ENCODE measurements at places on chromosomes 6 and 20.
A peak's percentile ranks its signal among the peaks of the same experiment; 100 is the strongest.

DNA sequence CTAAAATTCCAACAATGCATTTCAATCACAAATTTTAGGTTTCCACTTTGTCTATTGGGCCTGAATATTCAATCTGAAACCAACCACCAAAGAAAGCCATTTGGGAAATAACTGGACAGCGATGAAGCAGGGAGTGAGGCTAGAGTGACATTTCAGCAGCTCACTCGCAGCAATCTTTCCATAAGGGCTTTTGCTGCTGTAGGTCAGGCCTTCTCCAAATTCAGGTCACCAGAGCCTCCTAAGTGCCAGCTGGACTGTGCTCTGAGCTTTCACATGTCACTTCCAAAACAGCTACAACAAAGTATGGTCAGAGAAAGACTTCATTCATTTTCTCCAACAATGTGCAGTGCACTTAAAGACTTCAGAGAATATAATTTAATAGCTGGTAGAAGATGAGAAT is 194.8 kb downstream of the FRK start:
- DNase-seq, result no peak

- no peak for DNase-seq
Observed at GRCh38 chr20:16563066-16563806, 10.0 kb downstream of the KIF16B start.

GRCh38 chr6:65671922-65672321 is 35.1 kb downstream of the EYS start:
- DNase-seq, result no peak

- no peak for DNase-seq
Observed at GRCh38 chr20:33059741-33060390, 6.2 kb downstream of the BPIFB3 start.

- DNase-seq, result no peak
Observed at GRCh38 chr6:166422201-166422940, 39.6 kb upstream of the MPC1 start.

DNA sequence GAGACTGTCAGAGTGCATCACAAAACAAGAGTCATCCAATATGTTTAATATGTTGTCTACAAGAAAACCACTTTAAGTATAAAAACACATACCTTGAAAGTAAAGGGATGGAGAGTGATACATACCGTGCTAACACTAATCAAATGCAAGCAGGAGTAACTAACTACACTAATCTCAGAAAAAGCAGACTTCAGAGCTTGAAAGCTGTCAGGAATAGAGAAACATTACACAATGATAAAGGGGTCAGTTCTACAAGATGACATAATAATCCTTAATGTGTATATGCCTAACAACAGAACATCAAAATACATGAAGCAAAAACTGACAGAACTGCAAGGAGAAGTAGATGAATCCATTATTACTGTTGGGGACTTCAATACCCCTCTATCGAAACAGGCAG is 59.7 kb upstream of the SMIM29 start:
- no peak for DNase-seq

DNA sequence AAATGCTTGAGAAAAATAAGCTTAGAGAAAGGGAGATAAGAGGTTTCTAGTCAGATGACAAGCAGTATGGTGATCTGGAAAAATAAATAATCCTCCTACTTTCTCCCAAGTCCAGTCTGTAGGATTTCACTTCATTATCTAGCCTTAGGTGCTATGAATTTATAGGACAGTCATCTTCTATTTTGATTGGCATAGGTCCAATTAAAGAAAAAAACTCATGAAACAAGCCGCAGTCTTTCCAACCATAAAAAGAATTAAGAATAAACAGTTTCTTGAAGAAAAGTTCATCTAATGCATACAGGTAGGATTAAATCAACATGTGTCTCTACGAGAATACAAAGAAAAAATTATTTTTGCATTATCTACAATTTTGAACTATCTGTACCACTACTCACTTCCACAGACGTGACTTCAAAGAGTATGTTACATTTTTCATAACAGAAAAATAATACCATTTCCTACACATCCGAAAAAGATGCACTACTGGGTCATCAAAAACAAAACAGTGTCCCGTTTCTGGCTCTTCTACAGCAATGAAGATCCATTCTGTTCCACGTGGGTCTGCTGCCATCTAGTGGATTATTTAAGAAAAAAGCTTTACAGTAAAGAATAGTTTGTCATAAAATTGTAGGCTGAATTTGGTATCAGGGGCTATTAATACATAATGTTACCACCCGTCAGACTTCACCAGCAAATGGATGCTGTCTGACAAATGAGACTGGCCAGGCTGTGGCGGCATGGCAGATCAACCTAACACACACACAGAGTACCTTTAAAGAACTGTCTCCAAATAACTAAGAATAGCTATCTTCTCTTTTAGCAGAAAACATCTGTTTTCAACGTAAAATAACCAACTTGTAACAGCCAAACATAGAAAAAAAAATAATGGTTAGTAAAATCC is 28.9 kb downstream of the STX7 start:
- peak; percentile 57 for DNase-seq

- DNase-seq, result no peak
Observed at GRCh38 chr6:43219814-43220213, 9.5 kb downstream of the DNPH1 start.

DNA sequence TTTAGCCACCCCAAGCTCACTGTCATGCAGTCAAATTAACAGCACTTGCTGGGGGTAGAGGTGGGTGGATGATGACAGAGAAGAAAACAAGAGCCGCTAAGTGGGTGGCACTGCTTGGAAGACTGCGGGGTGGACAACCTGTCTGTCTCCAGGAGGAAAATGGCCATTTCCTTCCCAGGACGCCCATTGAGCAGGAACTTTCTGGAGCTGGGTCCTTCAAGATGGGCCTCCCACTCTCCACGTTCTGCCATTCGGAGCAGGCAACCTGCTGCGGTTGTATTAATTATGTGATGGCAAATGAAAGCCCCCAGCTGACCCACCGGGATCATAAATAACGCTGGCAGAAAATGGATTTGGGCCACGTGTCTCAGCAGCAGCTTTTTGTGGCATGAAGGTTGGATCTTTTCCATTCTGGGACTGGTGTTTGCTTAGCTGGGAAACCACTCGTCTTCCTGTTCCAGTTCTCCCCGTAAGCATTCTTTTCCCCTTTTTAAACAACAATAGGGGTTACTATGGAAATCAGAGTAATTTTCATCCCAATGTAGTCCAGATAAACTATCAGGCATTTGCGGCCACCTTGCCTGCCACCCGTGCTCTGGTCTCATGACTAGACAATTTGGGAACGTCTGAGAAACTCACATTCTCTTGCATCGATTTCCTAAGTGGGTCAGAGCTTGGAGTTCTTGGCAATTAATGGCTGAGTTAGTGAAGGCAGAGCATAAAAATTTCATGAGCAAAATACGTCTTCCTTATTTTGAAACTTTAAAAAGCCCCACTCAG is 215.5 kb downstream of the ANKRD60 start:
- no peak for DNase-seq

DNA sequence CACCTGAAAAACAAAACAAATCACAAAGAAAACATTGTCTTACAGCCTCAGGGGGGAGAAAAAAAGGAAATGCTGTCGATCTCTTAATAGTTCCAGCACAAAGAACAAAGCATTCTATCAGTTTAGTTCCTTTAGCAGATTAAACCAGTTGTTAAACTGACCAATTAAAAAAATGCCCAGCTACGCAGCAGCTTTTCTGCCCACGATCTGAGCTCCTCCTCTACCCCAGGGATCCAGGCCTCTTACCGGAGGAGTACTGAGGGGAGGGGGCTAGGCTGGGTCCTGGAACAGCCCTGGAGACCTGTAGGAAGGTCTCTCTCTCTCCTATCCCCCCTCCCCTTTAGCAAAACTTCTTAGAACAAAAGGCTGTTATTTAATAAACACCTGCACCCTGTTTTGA is 13.4 kb downstream of the PTK7 start:
- DNase-seq, result no peak

DNA sequence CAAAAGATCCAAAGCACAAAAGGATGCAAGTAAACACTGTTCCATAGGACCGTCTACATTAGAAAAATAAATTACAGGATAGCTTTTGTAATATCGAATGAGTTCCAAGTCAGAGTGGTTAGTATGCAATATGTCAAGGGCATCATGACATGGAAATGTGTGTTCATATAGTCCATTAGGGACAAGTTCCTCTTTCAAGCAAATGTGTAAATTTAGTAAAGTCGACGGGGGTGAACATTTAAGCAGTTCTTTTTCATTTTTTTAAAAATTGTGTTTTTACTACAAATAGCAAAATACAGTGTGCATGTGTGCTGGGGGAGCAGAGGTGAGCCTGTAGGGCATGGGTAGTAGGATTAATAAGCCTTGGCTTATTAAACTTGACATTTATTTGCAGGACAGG is 359.0 kb downstream of the ESR1 start:
- DNase-seq, result no peak

- DNase-seq, result no peak
Observed at GRCh38 chr6:104486035-104486434, 373.7 kb downstream of the HACE1 start.

- no peak for DNase-seq
Observed at GRCh38 chr6:78629154-78629721, 238.1 kb upstream of the IRAK1BP1 start.

GRCh38 chr20:36497856-36498255 is 43.5 kb upstream of the MYL9 start:
- no peak for DNase-seq

DNA sequence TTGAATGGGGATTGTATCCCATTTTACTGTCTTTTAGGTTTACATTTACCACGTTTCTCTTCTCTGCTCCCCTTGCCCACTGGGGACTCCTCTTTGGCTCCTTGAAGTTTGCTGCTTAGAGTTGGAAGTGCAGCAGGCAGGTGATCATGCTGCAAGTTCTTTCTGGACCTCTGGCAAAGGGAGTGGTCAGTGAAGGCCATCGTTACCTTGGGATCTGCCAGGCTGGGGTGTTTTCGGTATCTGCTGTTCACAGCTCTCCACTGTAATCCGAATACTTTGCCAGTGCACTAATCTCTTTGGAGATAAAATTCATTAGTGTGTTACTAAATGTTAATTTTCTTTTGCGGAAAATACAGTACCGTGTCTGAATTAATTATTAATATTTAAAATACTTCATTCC is 9.1 kb upstream of the EFCAB8 start:
- DNase-seq, result no peak

GRCh38 chr6:120671519-120671918 is 662.8 kb downstream of the TBC1D32 start:
- no peak for DNase-seq

GRCh38 chr6:158270389-158271127 is 41.7 kb upstream of the TULP4 start:
- peak; percentile 6 for DNase-seq

- DNase-seq, result no peak
Observed at GRCh38 chr6:13402711-13403110, 74.4 kb upstream of the TBC1D7 start.

- no peak for DNase-seq
Observed at GRCh38 chr6:163327921-163328320, 86.6 kb upstream of the QKI start.

- no peak for DNase-seq
Observed at GRCh38 chr6:32182555-32182981, 1.5 kb downstream of the AGER start.

DNA sequence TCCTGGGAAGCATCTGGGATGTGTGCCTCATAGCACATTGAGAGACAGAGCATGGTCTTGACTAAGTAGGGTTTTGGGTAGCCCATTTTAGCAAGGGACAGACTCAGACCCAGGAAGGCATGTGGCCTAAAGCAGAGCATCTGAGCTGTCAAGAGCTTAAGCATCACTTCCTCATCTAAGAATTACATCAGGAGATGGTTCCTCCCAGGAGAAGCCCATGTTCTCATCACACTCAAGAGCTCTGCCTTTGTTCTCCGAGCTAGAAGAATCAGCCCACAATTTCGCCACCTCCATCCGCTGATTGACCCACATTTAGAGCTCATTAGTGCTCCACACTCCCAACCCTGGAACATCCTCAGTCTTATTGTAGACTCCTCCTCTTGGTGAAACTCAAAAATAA is 68.3 kb downstream of the NPEPL1 start:
- DNase-seq, result no peak

DNA sequence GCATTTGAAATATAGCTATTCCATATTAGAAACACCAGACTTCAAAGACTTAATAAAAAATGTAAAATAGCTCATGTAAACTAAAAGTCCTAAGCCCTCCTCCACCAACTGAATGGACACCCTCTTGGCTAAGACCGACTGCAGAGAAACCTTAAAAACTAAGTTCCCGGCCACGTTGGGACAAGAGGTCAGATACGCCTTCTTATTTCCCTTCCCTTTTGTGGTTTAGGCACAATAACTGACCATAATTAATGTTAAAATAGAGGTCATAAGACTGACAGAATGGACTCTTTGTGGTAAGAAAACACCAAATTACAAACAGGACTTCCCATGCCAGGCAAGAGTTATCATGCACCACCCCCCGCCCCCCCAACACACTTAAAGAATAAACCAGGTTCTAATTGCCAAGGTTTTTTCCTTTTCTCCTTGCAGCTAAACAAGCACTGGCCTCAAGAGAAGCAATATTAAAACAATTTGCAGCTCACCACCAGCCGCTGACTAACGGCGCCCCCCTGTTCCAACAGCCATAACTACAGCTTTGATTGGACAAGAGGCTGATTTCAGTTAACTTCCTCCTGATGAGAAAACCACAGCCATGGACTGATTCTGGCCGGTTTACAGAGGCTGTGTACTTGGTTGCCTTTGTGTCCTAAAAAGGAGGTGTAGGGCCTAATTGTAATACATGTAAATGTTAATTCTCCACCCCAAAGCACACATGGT is 10.7 kb upstream of the LAMP5 start:
- no peak for DNase-seq

DNA sequence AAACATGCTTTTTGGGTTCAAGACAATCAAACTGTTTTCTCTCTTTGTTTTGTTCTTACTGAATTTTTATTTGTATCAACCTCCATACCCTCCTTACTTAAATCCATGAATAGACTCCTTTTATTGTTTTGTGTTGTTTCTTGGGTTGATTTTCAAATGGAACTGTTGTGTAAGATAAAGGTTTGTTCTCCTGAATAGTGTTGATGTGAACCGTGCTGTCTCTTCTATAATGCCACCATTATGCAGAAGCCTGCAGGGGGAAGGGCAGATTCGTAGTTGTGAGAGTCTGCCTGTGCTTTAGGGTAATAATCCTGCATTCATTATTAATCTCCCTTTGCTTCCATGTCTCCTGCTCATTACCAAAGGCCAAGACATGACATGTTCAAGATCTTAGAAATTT is 105.9 kb downstream of the CDKAL1 start:
- DNase-seq, result no peak

DNA sequence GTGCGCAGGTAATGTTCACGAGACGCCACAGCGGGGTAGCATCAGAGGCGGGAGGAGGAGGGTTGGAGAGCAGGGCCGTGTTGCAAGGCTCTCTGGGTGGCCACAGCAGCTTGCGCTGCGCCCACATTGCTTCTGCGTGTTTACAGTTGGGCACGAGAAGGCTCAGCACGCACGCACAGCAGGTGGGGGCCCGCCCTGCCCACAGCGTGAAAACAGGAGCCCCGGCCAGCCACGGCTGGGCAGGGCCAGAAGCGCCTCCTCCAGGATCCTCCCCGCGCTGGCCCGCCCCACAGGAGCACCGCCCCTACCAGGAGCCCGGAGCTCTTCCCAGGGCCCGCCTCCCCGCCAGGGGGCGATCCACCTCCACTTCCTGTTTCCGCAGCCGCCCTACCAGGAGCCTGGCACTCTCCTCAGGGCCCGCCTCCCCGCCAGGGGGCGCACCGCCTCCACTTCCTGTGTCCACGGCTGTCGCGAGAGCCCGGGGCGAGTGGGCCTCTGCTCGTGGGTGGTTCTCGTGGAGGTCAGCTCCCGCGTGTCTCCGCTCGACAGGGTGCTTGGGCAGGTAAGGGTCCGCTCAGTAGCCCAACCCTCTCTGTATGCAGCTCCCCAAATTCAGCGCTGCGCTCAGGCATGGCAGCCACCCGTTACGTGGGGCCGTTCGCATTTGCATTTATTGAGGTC is at the start of gene FAM50B:
FAM50B (plus strand) TSS at position 449 of the 681 bp plus-strand sequence. CDS start 439 bp downstream, outside the sequence.
- peak; percentile 94 for DNase-seq
